ENCODE measurements at places on chromosomes 6 and 20. TPM values are rescaled to one million over a fixed set of nuclear protein-coding genes. Genes with fewer than 3 reads are reported as not detected.

DNA sequence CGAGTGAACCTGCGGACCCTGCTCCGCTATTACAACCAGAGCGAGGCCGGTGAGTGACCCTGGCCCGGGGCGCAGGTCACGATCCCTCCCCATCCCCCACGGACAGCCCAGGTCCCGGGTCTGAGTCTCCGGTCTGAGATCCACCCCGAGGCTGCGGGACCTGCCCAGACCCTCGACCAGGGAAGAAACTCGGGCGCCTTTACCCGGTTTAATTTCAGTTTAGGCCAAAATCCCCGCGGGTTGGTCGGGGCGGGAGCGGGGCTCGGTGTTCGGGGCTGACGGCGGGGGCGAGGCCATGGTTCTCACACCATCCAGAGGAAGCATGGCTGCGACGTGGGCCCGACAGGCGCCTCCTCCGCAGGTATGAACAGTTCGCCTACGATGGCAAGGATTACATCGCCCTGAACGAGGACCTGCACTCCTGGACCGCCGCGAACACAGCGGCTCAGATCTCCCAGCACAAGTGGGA lies 46.9 kb upstream of the TRIM26 start:
- H3K27ac ChIP-seq = no peak overlapping the region
- H3K36me3 ChIP-seq = no peaks in the 10 kb centered on the region
- H3K27me3 ChIP-seq = no peaks in the 10 kb centered on the region
- no peaks in the 10 kb centered on the region for H3K4me1 ChIP-seq
- DNase-seq = no peak

DNA sequence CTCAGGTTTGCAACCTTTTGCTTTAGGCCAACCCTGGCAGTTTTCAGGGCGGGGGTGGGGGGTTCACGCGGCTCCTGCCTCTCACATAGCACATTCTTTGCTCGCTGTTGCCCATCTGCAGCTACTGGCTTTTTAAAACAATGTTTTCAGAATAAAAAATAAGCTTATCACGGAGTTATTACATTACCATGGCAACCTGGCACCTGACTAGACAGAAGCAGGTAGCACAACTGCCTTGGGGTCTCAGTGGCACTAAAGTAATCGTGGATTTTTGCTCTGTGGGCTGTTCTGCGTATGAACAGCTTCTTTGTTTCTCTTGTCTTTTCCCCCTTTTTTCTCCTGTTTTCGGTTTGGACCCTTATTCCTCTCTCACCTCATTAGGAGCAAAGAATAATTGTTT lies 9.1 kb upstream of the MANBAL start:
- peaks cover 11% of the 10 kb centered on the region for H3K4me1 ChIP-seq
- no peak for DNase-seq
- no peaks in the 10 kb centered on the region for H3K27me3 ChIP-seq
- H3K27ac ChIP-seq = no peak overlapping the region
- no peak overlapping the region for H3K4me3 ChIP-seq
- no peaks in the 10 kb centered on the region for H3K36me3 ChIP-seq

DNA sequence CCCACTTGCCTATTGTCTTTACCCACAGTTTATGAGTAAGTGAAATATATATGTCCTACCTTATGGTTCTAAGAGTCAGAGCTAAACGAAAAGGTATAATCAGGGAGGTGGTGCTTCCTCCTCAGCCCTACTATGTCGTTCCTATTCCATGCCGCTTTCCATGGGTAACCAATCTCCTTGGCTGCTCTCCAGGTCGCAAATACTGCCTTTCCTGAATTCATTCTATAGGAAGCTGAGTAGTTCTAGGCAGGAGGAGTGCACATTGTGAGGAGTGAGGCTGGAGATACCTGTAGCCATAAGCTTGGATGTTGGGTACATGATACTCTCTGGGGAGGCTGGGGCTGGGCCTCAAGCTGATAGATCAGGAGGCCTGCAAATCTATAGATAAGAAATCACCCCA lies 5.8 kb downstream of the IL20RA start:
- no peak overlapping the region for H3K27ac ChIP-seq
- no peak overlapping the region for H3K4me3 ChIP-seq
- DNase-seq = no peak
- H3K4me1 ChIP-seq = peaks cover 4% of the 10 kb centered on the region

GRCh38 chr20:58233881-58234528 lies 5.6 kb upstream of the ANKRD60 start:
- H3K4me1 ChIP-seq = no peaks in the 10 kb centered on the region
- no peaks in the 10 kb centered on the region for H3K27me3 ChIP-seq
- no peaks in the 10 kb centered on the region for H3K36me3 ChIP-seq
- DNase-seq = peak; percentile 56

DNA sequence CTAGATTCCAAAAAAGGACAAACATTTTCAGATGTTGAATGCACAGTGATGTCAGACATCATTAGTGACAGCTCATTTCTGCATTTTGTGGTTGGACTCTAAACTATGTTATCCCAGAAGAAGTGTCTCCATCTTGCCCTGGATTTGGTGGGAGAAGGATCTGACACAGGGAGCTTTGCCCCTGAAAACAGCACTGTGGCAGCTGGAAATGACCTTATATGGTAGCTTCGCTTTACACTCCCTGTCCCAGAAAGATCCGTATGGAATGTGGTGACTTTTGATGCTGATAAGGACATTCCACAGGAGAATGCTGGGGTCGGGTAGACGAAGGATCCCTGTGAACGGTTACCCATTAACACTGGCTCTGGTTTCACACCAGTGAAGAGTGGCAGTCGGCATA lies 87.2 kb upstream of the EDN1 start:
- H3K27ac ChIP-seq = no peak overlapping the region
- no peaks in the 10 kb centered on the region for H3K27me3 ChIP-seq
- no peak for DNase-seq
- H3K36me3 ChIP-seq = no peaks in the 10 kb centered on the region
- no peak overlapping the region for H3K4me3 ChIP-seq

DNA sequence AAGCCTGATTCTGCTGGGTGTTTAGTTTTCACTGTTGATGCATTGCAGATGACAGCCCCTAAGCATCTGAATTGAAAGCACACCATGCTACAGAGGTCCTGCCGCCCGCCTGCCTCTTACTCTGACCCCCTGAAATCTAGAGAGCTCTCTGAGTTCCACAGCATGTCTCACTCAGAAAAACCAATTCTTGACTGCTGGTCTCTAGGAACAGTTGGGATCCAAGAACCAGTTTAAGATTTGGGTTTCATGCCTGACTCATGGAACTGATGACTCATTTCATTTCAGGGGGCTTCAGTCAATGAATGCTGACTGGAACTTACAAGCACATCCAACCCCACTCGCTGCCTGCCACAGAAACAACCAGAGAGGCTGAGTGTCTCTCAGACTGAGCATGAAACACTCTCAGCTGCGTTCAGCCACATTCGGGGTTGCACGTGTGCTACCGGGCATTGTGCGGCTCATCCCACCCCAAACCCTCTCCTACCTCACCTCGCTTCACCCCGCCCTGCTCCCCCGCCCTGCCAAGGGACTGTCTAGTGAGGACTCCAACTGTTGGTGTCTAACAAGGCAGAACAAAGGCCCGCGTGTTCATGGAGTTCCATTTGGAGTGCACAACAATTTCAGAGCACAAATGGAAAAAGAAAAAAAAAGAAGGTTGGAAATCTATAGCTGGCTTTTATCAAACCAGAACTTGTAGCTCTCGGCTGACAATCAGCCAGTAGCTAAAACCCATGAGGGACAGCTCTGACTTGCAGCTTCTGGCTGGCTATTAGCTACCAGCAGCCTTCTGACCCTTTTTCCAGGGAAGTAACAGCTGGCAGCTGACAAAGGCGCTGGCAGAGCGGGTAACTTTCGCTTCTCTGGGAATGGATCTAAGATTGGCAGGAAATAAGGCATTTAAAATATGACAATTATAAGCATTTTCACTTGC lies 20.0 kb upstream of the TRAF3IP2 start:
- H3K36me3 ChIP-seq = no peaks in the 10 kb centered on the region
- H3K27me3 ChIP-seq = no peaks in the 10 kb centered on the region
- no peak for DNase-seq
- no peak overlapping the region for H3K4me3 ChIP-seq
- H3K27ac ChIP-seq = no peak overlapping the region

GRCh38 chr6:166259296-166259977 lies 48.8 kb downstream of the PRR18 start:
- no peak overlapping the region for H3K27ac ChIP-seq
- no peaks in the 10 kb centered on the region for H3K27me3 ChIP-seq
- no peaks in the 10 kb centered on the region for H3K36me3 ChIP-seq

DNA sequence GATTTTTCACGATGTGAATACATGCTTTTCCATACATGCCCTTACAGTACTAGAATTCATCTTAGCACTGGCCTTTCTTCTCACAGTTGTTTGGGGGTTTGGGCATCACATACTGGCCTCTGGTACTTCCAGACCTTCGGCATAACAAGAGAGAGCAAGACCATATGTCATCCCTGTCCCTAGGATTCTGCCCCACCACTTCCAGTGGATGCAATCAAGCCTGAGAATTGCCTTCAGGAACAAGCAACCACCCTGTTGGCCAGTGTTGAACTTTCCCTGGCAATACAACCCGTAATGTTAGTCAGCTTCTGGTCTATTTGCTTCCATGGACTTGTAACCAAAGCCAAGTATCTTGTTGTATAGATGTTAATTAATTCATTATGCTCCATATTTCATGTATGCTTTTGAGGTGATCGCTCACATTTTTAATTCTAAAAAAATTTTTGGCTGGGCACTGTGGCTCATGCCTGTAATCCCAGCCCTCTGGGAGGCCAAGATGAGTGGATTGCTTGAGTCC lies 15.4 kb upstream of the SLPI start:
- no peaks in the 10 kb centered on the region for H3K4me1 ChIP-seq
- H3K36me3 ChIP-seq = no peaks in the 10 kb centered on the region
- H3K4me3 ChIP-seq = no peak overlapping the region
- DNase-seq = no peak

- H3K4me1 ChIP-seq = no peaks in the 10 kb centered on the region
- no peak overlapping the region for H3K4me3 ChIP-seq
- H3K36me3 ChIP-seq = no peaks in the 10 kb centered on the region
- no peaks in the 10 kb centered on the region for H3K27me3 ChIP-seq
- no peak overlapping the region for H3K27ac ChIP-seq
Measured at GRCh38 chr6:72446430-72446829, 175.4 kb upstream of the KCNQ5 start.

Gene APCDD1L
- total RNA-seq = 0.12 TPM

Gene BPIFA1
- total RNA-seq = not detected

Gene SLC22A1
- total RNA-seq = 1.5 TPM

Gene OTOR
- not detected for total RNA-seq

Gene BMP5
- total RNA-seq = not detected
